EH (cell line): ENCODE measurements at places on chromosomes 16 and 17.

DNA sequence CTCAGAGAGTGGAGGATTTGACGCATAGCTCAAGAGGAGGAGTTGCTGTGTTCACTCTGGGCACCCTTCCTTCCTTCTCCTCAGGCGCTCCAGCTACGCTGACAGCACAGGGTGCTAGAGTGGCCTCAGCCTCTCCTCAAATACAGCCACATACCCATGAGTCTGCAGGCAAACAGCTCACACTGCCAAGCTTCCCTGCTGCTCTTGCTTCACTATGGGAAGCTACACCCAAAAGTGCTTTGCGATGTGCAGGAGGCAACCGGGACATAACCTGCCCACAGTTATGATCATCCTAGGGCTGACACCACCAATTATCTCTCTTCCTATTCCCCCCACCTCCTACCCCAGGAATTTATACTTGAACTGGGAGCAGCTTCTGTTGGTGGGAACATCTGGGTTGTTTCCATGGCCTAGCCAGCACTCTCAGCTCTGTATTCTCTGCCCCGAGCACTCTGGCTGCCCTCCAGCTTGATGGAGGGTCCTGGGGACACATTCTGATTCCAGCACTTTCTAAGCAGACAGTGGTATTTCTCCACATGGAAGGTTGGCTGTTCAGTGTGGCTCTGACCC lies 40.3 kb upstream of the SREBF1 start:
- DNase-seq: peak; percentile 62

DNA sequence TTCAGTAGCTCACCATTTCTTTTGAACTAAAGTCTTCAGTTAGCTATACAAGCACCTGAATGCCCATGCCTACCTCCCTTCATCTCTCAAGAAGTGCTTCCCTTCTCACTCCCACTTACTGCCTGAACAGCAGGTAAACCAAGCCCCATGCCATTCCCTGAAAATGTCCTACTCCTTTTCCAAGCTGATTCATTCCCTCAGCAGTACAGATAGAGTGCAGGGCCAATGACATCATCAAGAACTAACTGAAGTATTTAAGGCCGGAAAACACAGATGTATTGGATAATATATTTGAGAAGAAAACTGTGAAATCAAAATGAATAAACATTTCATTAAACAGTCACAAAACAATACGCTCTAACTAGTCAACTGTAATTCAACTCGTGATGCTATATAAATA lies 478.8 kb upstream of the CDH11 start:
- peak; percentile 39 for DNase-seq

- no peak for DNase-seq
These were observed 32.5 kb downstream of the PITPNM3 start for GRCh38 chr17:6523809-6524355.

DNA sequence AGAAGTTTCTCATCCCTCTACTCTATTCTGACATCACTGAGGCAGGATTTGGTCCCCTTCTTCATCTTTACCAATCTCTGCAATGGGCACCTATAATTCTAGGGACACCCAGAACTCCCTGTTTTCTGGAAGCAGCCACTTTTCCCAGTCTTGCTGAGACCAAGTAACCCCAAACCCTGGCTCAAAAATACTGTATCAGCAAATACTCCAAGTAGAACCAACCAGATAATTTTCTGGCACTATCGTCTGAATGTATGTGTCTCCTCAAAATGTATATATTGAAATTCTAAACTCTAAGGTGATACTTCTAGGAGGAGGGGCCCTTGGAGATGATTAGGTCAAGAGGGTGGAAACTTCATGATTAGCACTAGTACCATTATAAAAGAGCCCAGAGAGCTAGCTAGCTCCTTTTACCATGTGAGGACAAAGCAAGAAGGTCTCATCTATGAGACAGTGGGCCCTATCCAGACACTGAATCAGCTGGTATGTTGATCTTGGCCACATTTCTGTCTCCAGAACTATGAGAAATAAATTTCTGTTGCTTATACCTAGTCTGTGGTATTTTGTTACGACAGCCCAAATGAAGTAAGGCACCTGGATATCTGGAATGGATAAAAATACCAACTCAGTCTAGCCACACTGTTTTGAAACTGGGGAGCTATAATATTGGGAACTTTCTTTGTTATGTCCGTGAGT lies 464.4 kb downstream of the CDH11 start:
- peak; percentile 60 for DNase-seq

DNA sequence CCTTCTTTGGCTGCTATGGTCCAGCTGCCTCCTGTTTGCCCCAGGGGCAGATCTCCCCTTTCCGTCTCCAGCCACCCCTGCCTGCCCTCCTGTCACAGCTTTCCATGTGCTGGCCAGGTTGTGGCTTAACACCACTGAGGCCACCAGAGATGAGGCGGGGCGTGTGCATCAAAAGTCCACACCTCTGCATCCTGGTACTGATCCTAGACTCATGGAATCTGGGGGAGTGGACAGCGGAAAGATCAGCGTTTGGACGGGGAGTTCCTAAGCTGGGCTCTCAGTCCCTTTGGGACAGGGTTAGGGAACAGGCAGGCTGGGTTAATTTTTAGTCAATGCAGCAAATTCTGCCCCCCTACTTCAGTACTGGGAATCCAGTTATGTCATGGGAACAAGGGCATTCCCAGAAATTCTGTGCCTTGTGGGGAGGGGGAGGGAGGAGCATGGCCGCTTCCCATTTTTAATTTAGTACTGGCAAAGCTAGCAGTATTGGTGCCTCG lies 3.9 kb downstream of the IGFBP4 start:
- no peak for DNase-seq

DNA sequence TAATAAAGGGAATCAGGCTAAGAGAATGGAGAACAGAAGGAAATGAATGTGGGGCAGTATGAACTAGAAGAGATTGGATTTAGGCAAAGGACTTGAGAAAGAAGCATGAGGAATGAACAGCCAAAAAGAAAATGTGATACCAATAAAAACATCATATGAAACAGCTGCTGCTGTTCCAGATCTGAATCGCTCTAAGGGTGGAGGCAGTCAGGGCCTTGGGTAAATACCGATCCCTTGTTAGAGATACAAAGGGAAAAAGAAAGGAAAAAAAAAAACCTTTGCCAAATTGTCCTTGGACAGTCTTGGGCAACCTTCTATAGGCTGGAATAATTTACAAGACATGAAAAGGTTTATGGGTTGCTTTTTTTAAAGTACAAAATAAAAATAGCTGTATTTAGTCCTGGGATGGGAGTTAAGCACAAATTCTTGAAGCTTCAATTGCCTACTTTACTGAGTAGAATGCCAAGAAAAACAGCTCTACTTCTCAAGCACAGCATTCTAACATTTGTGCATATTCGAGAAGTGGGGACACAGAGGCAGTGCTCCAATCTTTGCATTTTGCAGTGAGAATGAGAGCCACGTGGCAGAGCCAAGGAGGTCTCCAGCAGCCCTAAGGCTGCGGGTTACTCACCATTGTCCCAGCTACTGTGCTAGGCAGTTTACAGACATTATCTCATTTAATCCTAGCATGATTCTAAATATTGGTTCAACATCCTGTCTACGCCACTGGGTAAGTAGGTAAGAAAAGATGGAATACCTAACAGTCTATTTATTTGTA lies 43.3 kb upstream of the PSMD7 start:
- DNase-seq: no peak
